CD4-positive, alpha-beta T cell (primary cell): ENCODE measurements at places on chromosomes 5 and 9. TPM values are rescaled to one million over a fixed set of nuclear protein-coding genes. Genes with fewer than 3 reads are reported as not detected.

- no peak overlapping the region for H3K4me3 ChIP-seq
- no peaks in the 10 kb centered on the region for H3K36me3 ChIP-seq
- no peak overlapping the region for H3K27ac ChIP-seq
- H3K27me3 ChIP-seq: peaks cover 6% of the 10 kb centered on the region
- no peaks in the 10 kb centered on the region for H3K4me1 ChIP-seq
Observed at GRCh38 chr9:111840442-111840841, 45.7 kb upstream of the SHOC1 start.

DNA sequence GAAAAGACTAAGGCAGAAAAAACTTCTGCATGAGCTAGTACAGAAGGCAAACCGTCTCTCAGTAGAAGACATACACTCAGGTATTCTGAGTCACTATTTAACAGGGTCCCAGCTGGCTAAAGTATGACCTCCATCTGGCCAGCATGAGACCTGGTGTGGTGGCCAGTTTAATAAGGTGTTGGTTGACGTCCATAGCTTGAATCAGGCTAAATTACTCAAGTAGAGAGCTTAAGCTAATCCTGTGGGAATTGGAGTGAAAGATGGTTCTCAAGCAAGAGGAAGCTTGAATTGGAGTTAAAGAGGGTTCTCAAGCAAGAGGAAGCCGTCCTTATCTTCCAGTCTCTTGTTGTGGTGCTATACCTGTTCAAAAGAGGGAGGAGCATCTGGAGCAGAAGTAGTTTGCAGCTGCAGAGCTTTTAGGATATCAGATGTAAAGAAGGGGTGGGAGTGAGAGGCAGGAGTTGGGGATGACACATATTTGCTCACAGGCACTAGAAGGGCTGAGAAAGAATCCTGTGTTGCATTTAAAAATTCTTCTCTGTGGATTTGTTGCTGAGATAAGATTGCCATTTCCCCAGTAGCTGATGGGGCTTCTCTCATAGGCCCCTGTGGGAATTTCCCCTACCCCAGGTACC is 136.1 kb upstream of the RUSC2 start:
- H3K27ac ChIP-seq: no peak overlapping the region
- no peaks in the 10 kb centered on the region for H3K27me3 ChIP-seq
- DNase-seq: no peak
- H3K4me1 ChIP-seq: no peaks in the 10 kb centered on the region
- H3K4me3 ChIP-seq: no peak overlapping the region
- no peaks in the 10 kb centered on the region for H3K36me3 ChIP-seq

GRCh38 chr9:72509053-72509452 is 12.4 kb upstream of the TMC1 start:
- no peaks in the 10 kb centered on the region for H3K27me3 ChIP-seq
- no peak for DNase-seq
- no peaks in the 10 kb centered on the region for H3K36me3 ChIP-seq
- no peak overlapping the region for H3K27ac ChIP-seq
- H3K4me3 ChIP-seq: no peak overlapping the region
- H3K4me1 ChIP-seq: no peaks in the 10 kb centered on the region

GRCh38 chr5:37090781-37091180 is 158.4 kb downstream of the CPLANE1 start:
- H3K27me3 ChIP-seq: no peaks in the 10 kb centered on the region
- no peak for DNase-seq
- no peaks in the 10 kb centered on the region for H3K36me3 ChIP-seq

DNA sequence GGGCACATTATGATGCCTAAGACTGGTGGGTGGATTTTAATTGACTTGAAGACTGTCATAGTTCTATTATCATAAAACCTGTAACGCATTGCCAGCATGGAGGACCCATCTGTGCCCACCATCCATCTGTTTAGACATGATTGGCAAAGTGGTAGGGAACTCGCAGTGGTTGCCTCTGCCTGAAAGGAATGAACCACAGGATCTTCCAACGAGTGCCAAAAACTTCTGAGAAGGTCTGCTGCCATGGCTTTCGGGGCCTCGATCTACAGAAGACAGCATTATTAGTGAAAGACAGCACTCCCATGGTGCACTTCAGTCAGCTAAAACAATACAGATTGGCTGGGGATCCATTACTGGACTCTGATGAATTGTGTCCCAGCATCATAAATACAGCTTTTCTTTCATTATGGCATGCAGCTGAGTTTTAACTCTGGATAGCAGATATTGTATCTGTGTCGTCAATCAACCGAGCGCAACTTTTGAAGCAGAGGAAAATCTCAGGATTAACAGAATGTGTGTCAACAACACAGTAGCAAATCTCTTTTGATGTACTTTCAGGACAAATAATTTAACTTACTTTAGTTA is 74.3 kb downstream of the ZDHHC21 start:
- no peaks in the 10 kb centered on the region for H3K36me3 ChIP-seq
- no peak for DNase-seq
- no peaks in the 10 kb centered on the region for H3K4me1 ChIP-seq
- H3K27ac ChIP-seq: no peak overlapping the region
- no peaks in the 10 kb centered on the region for H3K27me3 ChIP-seq
- H3K4me3 ChIP-seq: no peak overlapping the region

DNA sequence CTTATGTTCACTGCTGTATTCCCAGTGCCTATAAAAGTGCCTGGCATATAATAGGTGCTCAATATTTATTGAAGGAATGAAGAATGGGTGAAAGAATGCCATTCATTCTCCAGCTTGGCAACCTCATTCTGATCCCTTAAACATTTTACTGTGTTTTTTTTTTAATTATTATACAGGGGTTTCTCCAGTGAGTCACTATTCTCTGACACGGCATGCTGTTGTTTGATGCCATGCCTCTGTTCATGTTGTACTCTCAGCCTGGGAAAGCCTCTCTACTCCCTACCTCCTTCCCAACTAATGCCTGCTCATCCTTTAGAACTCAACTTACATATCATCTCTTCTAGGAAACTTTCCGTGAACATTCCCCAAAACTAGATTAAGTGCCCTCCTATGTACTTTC is 70.2 kb upstream of the PHF24 start:
- H3K4me3 ChIP-seq: no peak overlapping the region
- H3K4me1 ChIP-seq: peaks cover 8% of the 10 kb centered on the region
- DNase-seq: no peak

DNA sequence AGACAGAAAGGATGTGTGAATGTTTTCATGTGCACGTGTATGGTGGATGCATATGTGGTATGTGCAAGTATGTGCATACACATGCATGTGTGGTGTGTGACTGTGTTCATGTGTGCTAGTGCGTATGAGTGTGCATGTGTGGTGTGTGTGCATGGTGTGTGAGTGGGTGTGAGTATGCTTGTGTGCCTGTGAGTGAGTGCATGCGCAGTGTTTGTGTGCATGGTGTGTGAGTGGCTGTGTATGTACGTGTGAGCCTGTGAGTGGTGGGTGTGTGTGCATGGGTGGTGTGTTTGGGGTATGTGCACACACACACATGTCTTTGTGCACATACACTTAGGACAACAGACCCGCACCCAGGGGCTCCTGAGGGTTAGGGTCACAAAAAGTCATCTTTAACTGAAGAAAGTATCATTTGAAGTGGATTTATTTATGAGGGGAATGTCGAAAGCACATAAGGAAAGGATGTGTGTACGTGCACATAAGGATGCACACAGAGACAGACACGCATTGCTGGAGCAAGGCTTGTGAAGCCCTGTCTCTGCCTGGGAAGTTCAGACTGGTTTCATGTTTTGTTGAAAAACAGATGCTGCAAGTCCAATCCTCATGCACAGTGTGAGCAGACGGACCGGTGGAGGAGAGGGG is 237.0 kb downstream of the SYK start:
- H3K27ac ChIP-seq: no peak overlapping the region
- H3K27me3 ChIP-seq: peaks cover 20% of the 10 kb centered on the region

DNA sequence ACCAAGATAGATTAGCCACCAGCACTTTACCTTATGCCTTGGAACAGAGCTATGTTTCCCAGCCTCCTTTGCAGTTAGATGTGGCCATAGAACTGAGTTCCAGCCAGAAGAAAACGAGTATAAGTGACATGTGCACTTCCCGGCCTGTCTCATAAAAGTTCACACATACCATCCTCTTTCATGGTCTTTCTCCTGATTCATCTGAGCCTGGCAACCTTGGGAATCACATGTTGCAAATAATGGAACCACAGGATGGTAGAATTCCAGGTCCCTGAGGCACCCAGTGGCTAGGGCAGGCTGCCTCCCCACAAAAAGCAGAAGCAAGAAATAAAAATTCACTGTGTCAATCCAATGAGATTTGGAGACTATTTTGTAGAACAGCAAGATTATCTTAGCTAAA is 128.1 kb downstream of the PDE4D start:
- peaks cover 7% of the 10 kb centered on the region for H3K4me1 ChIP-seq
- no peaks in the 10 kb centered on the region for H3K36me3 ChIP-seq
- H3K27me3 ChIP-seq: peaks cover 8% of the 10 kb centered on the region
- no peak overlapping the region for H3K4me3 ChIP-seq
- no peak overlapping the region for H3K27ac ChIP-seq

GRCh38 chr5:88390096-88390441 is 121.4 kb upstream of the TMEM161B start:
- no peaks in the 10 kb centered on the region for H3K36me3 ChIP-seq
- no peaks in the 10 kb centered on the region for H3K27me3 ChIP-seq
- no peaks in the 10 kb centered on the region for H3K4me1 ChIP-seq
- no peak for DNase-seq
- H3K27ac ChIP-seq: no peak overlapping the region

GRCh38 chr5:55570026-55570425 is 35.3 kb upstream of the PLPP1 start:
- no peaks in the 10 kb centered on the region for H3K27me3 ChIP-seq
- DNase-seq: no peak
- no peaks in the 10 kb centered on the region for H3K4me1 ChIP-seq
- no peak overlapping the region for H3K27ac ChIP-seq
- H3K36me3 ChIP-seq: no peaks in the 10 kb centered on the region

GRCh38 chr9:126376311-126377175 is 49.9 kb downstream of the MVB12B start:
- no peaks in the 10 kb centered on the region for H3K36me3 ChIP-seq
- no peak overlapping the region for H3K4me3 ChIP-seq
- H3K27me3 ChIP-seq: no peaks in the 10 kb centered on the region

DNA sequence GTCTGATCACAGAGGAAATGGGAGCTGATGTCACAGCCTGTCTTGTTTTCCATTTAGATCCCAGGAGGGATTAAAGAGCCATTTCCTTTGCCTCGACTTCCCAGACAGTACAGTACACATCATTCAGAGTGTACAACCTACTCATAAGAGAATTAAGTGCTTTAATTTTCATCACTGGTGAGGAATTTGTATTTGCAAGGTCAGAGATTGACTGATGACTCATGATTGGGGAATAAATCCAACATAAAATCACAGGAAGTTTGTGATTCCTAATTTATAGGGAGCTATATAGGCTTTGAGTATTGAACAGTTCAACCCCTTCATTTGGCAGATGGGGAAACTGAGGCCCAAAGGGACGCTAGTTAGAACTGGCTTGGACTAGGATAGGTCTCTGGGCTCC is 4.1 kb upstream of the TOMM5 start:
- no peaks in the 10 kb centered on the region for H3K36me3 ChIP-seq
- H3K4me1 ChIP-seq: peaks cover 21% of the 10 kb centered on the region
- DNase-seq: no peak
- peaks cover 7% of the 10 kb centered on the region for H3K27me3 ChIP-seq

- H3K36me3 ChIP-seq: no peaks in the 10 kb centered on the region
- H3K27ac ChIP-seq: no peak overlapping the region
- H3K27me3 ChIP-seq: peaks cover 35% of the 10 kb centered on the region
- no peaks in the 10 kb centered on the region for H3K4me1 ChIP-seq
Observed at GRCh38 chr5:947626-948471, 55.2 kb downstream of the TRIP13 start.

- peaks cover 36% of the 10 kb centered on the region for H3K4me1 ChIP-seq
- H3K4me3 ChIP-seq: peak overlapping the region; percentile 50
- peak; percentile 31 for DNase-seq
- no peaks in the 10 kb centered on the region for H3K36me3 ChIP-seq
- H3K27ac ChIP-seq: no peak overlapping the region
Observed at GRCh38 chr5:1004461-1005248, 3.9 kb upstream of the NKD2 start.

- no peak overlapping the region for H3K4me3 ChIP-seq
- no peak for DNase-seq
- peaks cover 4% of the 10 kb centered on the region for H3K4me1 ChIP-seq
- no peak overlapping the region for H3K27ac ChIP-seq
Observed at GRCh38 chr9:5402217-5402616, 35.5 kb downstream of the PLGRKT start.

DNA sequence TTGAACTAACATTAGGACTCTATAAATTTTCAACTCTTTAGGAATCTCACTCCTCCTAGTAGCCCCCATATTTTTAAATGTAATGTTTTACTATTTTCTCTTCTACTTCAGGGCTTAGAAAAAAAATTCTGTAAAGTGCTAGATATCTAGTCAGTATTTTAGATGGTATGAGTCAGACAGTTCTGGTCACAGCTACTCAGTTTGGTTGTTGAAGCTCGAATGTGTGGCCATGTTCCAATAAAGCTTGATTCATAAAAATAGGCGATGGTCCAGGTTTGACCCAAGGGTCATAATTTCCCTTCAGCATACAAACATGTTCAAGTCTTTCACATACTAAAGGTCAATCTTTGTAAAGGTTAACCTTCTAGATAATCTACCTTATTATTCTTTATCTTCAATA is 566.0 kb upstream of the CDH18 start:
- no peaks in the 10 kb centered on the region for H3K27me3 ChIP-seq
- no peak overlapping the region for H3K27ac ChIP-seq
- no peaks in the 10 kb centered on the region for H3K4me1 ChIP-seq
- no peak overlapping the region for H3K4me3 ChIP-seq
- H3K36me3 ChIP-seq: no peaks in the 10 kb centered on the region

DNA sequence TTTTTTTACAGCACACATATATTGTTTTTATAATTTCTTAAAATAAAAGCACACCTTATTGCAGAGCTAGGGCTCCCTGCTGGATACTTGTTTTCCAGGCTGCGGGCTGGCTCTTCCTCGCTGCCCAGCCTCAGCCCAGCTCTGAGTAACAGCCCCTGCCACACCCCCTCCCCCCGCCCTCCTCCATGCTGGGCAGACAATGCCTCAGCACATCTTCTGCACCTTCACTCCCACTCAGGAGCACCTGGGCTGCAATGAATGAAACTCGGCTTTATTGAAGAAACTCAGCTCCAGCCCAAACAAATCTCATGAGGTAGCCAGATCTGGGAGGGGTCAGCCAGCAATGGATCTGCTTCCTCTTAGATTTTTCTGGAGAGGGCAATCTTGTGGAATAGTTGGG is 9.5 kb downstream of the IL9 start:
- no peak for DNase-seq
- H3K36me3 ChIP-seq: no peaks in the 10 kb centered on the region
- H3K4me3 ChIP-seq: no peak overlapping the region
- no peak overlapping the region for H3K27ac ChIP-seq
- peaks cover 4% of the 10 kb centered on the region for H3K27me3 ChIP-seq

- no peak overlapping the region for H3K27ac ChIP-seq
- no peak overlapping the region for H3K4me3 ChIP-seq
- H3K4me1 ChIP-seq: no peaks in the 10 kb centered on the region
- no peaks in the 10 kb centered on the region for H3K27me3 ChIP-seq
Observed at GRCh38 chr9:114081441-114082016, 3.4 kb upstream of the AMBP start.

GRCh38 chr5:112552216-112552615 is 133.1 kb upstream of the EPB41L4A start:
- H3K27me3 ChIP-seq: peaks cover 2% of the 10 kb centered on the region
- DNase-seq: no peak
- no peaks in the 10 kb centered on the region for H3K4me1 ChIP-seq

Gene ANP32B
- total RNA-seq: 192 TPM

Gene GDNF
- total RNA-seq: not detected

Gene RFESD
- total RNA-seq: 1.5 TPM

Gene PCDHB16
- not detected for total RNA-seq

Gene CCDC192
- not detected for total RNA-seq

Gene AGXT2
- not detected for total RNA-seq

Gene BARHL1
- total RNA-seq: not detected

Gene TERT
- total RNA-seq: 0.55 TPM

Gene FANCG
- total RNA-seq: 24.6 TPM

Gene LRRTM2
- total RNA-seq: 0.03 TPM

Gene SLC23A1
- not detected for total RNA-seq

Gene PRSS3
- total RNA-seq: not detected

Gene TMED7
- 50.4 TPM for total RNA-seq
